ENCODE measurements at places on chromosomes 4 and X. TPM values are rescaled to one million over a fixed set of nuclear protein-coding genes. Genes with fewer than 3 reads are reported as not detected.

DNA sequence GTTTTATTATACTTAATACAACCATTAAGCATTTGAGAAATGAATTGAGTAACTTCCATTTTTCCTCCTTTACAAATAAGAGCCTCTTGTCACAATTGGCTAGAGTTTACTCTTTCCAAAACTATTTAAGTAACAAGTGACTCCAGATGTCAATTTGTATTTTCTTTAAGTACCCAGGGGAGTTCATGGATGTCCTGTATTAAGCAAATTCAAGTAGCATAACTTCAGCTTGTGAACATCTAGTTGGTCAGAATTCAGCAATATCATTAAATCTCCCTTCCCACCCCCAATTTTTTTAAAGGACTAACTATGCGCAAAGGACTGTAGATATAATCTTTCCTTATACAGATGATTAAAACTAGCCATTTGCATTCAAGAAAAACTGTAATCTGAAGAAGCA, 1.4 kb upstream of the ADGRL3 start:
- no peak for DNase-seq

- DNase-seq, result no peak
Measured at GRCh38 chr4:25457053-25457715, 80.1 kb downstream of the ANAPC4 start.

GRCh38 chrX:78322863-78323262, 4.5 kb downstream of the CYSLTR1 start:
- DNase-seq, result no peak

DNA sequence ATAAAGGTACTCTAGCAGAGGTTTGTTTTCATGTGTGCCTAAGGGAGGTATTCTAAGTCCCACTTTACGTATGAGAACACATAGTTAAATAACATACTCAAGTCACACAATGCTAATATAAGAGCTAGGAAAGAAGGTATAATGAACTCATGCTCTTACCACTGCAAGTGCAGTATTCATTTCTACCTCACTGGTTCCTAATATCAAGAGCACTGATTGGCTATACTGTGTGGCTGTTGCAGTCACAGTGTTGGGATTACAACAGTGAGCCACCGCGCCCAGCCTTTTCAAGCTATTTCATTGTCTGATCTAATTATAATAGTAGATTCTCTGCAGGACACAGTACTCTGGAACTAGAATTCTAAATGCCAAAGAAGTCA, 84.0 kb downstream of the PDS5A start:
- no peak for DNase-seq

DNA sequence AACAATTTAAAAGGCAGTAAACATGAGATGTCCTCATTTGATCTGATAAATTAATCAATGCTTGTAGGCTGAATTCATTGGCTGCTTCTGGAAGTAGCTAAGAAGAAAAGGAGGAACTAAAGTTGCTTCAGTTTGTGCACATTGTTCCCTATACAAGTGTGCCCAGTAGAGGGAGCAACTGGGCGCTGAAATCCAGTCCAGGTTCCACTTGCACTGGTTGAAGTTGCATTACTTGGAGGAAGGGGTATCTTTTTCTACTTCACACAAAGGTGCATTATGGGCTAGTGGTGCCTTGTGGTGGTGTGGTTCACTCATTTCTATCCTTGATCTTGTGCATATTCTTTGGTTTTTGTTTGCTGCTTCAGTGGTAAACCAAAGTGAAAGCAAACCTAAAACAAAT, 67.9 kb upstream of the SOX3 start:
- peak; percentile 49 for DNase-seq

- no peak for DNase-seq
Measured at GRCh38 chrX:100328351-100328750, 81.7 kb downstream of the PCDH19 start.

GRCh38 chr4:152992027-152992426, 55.9 kb downstream of the FHDC1 start:
- DNase-seq, result peak; percentile 66

DNA sequence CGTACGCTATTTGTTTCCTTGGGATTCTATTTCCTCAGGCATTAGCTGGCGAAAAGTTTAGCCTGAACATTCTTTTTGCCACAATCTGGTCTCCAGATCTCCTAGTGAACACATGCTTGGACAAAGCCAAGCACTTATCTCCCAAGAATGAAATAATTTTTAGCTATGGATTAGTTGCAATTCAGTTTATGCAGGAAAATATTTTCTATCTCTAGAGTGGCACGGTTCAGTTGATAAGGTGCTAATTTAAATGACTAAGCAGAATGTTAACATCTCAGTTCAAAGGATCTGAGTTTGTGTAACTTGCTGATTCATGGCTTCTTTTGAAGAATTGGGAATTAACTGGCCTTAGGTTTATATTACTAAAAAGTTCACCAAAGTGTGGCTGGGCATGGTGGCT, 58.1 kb upstream of the JADE1 start:
- peak; percentile 14 for DNase-seq

- DNase-seq, result no peak
Measured at GRCh38 chr4:17502756-17503155, 9.1 kb downstream of the QDPR start.

- no peak for DNase-seq
Measured at GRCh38 chr4:188053302-188053701, 56.1 kb downstream of the TRIML2 start.

DNA sequence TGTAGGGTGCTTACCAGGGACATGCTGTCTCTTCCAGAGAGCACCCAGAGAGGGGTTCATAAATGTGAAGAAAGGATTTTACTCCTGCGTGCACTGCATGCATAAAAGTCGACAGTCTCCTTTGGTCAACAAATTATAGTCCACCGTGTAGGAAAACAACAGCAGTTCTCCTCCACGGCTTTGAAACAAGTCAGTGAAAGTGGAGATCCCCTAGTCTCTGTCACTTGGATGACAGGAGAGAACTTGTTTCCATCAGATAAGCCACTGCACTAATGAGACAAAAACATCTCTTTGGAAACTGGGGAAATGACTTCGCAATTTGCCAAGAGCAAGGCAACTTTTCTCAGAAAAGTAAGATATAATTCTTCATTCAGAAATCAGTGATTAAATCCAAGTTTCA, 9.7 kb downstream of the UNC5C start:
- DNase-seq, result no peak

DNA sequence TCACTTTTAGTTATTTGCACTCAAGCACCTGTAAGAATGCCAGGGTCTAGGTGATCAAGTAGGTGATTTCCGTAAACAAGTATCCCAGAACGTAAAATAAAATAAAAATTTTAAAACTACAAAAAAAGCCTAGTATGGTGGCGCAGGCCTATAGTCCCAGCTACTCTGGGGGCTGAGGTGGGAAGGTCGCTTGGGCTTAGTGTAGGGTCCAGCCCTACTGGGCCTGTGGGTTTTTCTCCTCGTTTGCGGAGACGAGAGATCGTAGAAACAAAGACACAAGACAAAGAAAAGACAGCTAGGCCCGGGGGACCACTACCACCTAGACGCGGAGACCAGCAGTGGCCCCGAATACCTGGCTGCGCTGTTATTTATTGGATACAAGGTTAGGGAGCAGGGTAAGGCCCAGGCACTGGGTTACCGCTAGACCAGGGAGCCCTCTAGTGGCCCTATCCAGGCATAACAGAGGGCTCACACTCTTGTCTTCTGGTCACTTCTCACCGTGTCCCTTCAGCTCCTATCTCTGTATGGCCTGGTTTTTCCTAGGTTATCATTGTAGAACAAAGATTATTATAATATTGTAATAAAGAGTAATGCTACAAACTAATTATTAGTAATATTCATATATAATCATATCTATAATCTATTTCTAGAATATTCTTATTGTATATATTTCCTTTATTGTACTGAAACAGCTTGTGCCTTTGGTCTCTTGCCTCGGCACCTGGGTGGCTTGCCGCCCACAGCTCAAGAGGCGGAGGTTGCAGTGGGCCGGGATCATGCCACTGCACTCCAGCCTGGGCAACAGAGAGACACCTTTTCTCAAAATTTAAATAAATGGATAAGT, 38.4 kb downstream of the SAGE1 start:
- peak; percentile 62 for DNase-seq

DNA sequence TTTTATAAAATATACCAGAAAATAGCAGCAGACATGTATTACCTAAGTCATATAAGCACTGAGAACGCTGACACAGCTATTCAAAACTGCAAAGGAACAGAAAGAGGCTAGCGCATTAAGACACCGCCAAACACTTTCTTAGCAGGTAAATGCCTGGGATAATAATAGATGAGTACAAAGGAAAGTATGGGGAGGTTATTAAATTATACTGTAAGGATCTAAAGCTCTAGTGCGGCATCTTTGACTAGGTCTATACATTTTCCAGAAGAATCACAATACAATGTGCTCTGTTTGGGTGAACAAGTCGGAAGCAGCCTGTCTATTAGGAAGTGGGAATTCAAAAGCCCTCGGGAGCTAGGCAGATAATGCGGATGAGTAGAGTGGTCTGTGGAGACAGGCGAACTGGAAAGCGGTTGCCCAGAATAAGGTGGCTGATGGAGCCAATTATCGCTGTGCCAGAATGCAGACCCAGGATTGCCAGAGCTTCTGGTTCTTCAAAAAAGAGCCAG, 443.6 kb upstream of the TENM3 start:
- DNase-seq, result no peak

DNA sequence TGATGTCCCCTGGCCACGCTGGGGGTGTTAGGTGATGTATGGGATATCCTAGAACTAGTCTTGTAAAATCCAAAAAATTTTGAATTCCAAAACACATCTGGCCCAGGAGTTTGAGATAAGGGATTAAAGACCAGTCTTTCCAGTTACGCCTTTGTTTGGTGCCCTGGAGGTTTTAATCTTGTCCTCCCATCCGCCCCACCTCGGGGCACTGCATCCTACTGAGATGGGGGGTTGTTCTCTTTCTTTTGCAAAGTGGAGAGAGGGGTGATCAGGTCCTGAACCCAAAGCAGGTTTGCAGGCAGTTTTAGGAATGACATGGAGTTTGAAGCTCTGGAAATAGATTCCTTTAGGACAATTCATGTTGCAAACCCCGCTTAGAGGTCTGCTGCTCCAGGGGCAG, 1.8 kb downstream of the SUV39H1 start:
- DNase-seq, result no peak

- DNase-seq, result no peak
Measured at GRCh38 chr4:87354168-87355102, 31.8 kb upstream of the HSD17B13 start.

- no peak for DNase-seq
Measured at GRCh38 chr4:111066001-111066400, 443.1 kb upstream of the PITX2 start.

- no peak for DNase-seq
Measured at GRCh38 chrX:47933946-47934345, 69.8 kb downstream of the ZNF182 start.

DNA sequence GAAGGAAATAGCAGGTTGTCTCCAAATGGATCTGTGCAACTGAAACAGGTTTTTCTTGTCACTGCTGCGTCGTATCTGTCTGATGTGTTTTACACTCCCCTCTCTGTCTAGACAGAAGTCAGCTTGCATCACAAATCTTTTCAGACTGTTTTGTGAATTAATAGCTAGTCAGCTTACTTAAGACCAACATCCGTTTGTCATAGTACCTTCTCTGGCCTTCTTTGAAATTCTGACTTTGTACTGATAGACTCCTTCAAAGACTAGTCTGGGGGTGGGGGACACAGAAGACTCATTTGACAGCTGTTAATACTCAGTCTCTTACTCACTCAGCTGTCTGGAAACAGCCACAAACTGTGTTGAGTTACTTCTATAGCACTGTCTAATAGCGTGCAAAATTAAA, 197.8 kb downstream of the PALLD start:
- peak; percentile 51 for DNase-seq

- DNase-seq, result no peak
Measured at GRCh38 chrX:40573763-40574162, 7.0 kb upstream of the ATP6AP2 start.

DNA sequence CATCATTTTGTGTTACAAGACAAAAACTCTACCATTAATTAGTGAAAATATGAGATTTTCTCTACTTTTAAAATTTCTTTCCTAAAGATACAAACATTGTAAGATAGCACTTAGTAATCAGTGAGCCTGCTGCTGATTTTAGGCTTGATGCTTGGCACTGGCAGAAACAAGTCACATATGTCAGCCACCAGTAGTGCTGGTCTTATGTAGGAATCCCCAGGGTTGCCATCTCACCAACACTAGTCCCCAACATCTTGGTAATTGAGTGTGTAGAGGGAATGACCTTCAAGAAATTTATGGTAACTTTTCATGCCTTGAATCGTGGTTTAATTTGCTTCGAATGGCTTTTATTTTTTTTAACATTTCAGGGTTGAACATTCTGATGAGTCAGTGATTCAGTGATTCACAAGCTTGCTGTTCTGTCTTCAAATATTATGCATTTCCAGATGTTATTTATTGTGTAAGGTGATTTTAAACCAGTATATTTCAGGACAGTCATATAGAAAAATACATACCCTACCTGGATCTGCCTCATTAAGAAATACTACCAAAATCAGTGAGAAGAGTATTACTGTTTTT, 11.9 kb downstream of the EXOC1 start:
- DNase-seq, result no peak

DNA sequence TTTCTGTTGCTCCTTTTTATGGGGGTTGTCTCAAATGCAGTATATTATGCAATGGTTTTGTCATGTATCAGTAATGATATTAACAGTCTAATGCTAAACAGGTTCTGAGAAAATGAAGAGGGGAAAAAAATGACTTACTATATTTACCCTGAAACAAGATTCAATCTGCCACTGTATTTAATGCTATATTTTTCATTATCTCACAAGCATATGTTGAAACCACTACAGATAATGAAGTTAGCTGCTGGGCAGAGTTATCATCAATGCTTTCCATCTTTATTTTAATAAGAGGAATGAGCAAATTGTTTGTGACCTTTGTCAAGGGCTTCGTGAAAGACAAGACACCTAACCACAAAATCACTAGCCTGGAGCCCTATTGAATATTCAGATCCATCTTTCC, 32.6 kb upstream of the NAA11 start:
- no peak for DNase-seq

GRCh38 chrX:94831364-94831763, 1157.4 kb downstream of the FAM133A start:
- peak; percentile 7 for DNase-seq

- DNase-seq, result no peak
Measured at GRCh38 chrX:16807548-16807947, 21.3 kb downstream of the TXLNG start.

DNA sequence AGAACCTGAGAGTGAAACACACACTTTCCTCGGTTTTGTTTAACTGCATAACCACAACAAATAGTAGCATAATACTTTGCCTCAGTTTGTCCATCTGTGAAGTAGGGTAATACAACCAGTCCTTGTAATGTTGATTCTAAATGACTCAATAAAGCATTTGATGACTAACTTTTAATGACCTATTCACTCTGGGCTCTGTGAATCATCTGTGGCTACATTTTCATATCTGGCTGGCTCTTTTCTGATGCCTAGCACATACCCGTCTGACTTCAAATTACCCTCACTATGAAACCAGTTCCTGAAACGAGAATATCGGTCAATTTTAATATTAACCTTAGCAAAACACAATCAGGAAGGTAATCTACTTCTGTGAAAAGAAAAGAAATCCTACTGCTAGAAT, 151.0 kb downstream of the SH2D1A start:
- no peak for DNase-seq

The BTK gene
- not detected for total RNA-seq

The ZNF330 gene
- total RNA-seq, result 68.3 TPM

The KCNIP4 gene
- not detected for total RNA-seq

The GPC3 gene
- total RNA-seq, result 2.7 TPM

The TBX22 gene
- not detected for total RNA-seq

The TEX13C gene
- not detected for total RNA-seq

The CENPE gene
- total RNA-seq, result 2.3 TPM

The NAA11 gene
- not detected for total RNA-seq

The PCDH10 gene
- total RNA-seq, result 0.29 TPM

The DMRTC1B gene
- not detected for total RNA-seq

The ADH1B gene
- total RNA-seq, result 183 TPM

All from stomach (tissue), 19 donors.